ENCODE measurements at places on chromosomes 5 and 9. TPM values are rescaled to one million over a fixed set of nuclear protein-coding genes. Genes with fewer than 3 reads are reported as not detected.

The PCDHB11 gene
- 0.08 TPM for total RNA-seq

The CAMK2A gene
- 0.09 TPM for total RNA-seq

DNA sequence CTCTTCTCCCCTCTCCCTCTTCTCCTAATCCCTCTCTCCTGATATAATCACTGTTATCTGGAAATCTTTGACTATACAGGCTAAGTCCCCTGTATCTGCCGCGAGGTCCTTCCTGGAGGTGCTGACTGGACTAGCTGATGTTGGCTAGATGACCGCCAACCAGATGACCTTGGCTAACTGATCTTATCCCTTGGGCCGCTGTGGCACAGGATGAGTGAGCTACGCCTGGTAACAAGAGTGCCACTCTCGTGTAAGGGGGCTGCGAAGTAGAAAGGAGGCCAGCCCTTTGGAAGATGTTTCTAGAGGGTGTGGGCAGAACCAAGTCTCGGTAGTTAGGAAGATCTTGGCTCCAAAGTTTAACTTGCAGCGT, 345 bp upstream of the PRRC1 start:
- DNase-seq, result no peak

DNA sequence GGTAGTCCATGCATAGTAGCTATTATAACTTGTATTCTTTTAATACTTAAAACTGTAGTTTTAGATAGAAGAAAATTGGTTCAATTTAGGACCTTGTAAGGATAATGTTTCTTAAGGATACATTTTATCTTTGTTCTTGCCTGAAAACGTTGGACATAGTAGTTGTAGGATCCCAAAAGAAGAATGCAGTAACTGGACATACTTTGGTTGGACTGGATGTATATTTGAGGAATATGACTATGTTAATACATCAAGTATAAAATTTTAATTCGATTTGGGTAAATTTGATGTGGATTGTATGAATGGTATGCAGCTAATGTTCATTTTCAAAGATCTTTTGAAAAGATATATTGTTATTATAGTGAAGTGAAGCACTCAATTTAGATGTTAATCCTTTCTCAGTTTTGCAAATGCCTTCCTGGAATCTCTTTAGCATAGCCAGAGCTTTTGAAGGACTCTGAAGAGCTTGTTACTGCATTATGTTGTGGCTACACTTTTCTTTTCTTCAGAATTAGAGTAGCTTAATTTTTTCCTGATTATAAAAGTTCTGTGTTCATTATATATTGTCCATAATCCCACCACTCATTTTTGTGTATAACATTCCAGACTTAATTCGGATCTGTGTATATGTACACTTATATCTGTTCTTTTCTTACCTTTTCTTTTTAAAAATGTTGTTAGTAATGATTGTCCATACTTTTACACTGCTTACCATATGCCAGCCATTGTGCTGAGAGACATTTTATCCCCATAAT, 41.2 kb downstream of the LRRTM2 start:
- DNase-seq, result no peak

GRCh38 chr5:10701567-10702039, 59.4 kb downstream of the DAP start:
- peak; percentile 68 for DNase-seq

- no peak for DNase-seq
These were observed 1653.1 kb upstream of the CDH9 start for GRCh38 chr5:28691526-28691925.

- DNase-seq, result peak; percentile 97
These were observed 12.3 kb downstream of the P4HA2 start for GRCh38 chr5:132215329-132215728.

DNA sequence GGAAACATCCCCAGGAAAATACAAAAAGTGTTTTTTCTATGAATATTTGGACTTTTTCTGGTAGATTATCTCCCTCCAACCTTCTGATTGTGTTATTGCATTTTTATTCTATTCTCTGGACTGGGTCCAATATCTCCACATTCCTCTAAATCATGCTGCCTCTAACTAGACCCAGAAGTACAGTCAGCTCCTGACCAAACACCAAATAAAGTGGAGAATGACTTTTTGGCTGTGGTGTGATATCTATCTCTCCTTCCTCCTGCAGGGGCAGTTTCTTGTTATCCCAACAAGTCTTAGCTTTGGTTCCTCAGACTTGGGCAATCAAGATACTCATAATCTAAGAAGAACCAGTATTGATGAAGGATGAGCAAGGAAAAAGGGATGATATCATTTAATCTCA, 3.2 kb upstream of the RAI14 start:
- DNase-seq, result peak; percentile 92

GRCh38 chr9:110951805-110952539, 86.3 kb downstream of the LPAR1 start:
- no peak for DNase-seq

All from fibroblast of the aortic adventitia (primary cell).